ENCODE measurements at places on chromosomes 16 and 17.
A peak's percentile ranks its signal among the peaks of the same experiment; 100 is the strongest.

GRCh38 chr17:15273141-15273793, 8.1 kb upstream of the PMP22 start:
- DNase-seq, result peak; percentile 99

GRCh38 chr17:75877752-75878173, 618 bp downstream of the TRIM47 start:
- peak; percentile 73 for DNase-seq

GRCh38 chr17:8408371-8408770, 10.7 kb upstream of the RNF222 start:
- DNase-seq, result no peak

DNA sequence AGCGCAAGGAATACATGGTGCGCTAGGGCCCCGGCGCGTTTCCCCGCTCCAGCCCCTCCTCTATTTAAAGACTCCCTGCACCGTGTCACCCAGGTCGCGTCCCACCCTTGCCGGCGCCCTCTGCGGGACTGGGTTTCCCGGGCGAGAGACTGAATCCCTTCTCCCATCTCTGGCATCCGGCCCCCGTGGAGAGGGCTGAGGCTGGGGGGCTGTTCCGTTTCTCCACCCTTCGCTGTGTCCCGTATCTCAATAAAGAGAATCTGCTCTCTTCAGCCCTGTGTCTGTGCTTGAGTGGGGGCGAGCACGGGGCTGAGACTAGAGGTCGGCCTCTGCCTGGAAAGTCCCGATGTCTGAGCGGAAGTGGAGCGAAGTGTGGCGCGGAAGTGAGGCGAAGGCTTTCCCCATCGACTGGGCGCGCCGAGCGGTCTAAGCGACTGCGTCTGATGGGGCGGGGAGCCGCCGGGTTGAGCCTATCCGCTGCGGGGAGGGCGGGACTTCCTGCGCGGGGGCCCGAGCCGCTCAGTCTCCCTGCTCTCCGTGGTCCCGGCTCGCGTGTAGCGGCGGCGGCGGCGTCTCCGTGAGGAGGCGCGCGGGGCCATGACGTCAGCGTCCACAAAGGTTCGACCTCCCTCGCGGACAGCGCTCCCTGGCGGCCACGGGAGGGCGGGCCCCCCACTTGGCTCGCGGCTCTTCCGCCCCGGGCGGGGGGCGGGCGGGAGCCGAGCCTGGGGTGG, 2.0 kb downstream of the RNASEK start:
- peak; percentile 98 for DNase-seq

DNA sequence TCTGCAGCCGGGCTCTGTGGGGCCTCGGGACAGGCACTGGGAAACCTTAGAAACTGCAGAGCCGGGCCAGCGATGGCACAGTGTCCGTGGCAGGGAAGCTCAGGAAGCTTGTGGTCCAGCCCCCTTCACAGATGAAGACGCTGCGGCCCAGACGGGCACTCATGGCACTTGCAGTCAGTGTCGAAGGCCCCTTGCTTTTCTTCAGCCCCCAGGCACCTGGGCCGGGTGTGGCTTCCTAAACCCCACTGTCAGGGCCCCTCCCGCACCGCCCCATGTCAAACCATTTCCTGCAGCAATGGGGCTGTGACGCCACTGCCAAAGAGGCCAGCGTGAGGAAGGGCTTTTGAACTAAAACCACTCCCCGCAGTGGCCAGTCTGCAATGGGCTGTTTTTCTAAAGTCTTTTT, 164.0 kb downstream of the LAT start:
- no peak for DNase-seq

GRCh38 chr17:45787044-45787443, 2.9 kb downstream of the CRHR1 start:
- DNase-seq, result no peak

DNA sequence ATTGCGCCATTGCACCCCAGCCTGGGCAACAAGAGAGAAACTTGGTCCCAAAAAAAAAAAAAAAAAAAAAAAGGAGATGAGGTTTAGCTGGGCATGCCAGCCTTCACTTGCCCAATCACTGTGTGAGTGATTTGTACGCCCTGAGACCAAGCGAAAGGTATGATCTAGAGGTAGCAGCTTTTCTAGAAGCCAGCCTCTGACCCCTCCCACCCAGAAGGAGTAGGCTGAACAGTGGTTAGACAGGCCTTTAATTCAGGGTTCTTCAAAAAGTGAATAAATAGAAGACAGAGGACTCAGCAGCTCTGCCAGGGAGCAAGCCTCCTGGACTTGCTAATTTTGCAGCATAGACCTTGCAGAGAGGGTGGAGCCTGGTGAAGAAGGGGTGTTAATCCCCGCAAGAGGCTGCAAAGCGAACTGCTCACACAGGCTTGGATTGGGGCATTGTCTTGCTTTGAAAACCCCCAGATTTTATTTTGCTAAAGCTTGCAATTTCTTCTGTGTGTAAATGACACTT, 7.1 kb upstream of the CYTH1 start:
- no peak for DNase-seq

DNA sequence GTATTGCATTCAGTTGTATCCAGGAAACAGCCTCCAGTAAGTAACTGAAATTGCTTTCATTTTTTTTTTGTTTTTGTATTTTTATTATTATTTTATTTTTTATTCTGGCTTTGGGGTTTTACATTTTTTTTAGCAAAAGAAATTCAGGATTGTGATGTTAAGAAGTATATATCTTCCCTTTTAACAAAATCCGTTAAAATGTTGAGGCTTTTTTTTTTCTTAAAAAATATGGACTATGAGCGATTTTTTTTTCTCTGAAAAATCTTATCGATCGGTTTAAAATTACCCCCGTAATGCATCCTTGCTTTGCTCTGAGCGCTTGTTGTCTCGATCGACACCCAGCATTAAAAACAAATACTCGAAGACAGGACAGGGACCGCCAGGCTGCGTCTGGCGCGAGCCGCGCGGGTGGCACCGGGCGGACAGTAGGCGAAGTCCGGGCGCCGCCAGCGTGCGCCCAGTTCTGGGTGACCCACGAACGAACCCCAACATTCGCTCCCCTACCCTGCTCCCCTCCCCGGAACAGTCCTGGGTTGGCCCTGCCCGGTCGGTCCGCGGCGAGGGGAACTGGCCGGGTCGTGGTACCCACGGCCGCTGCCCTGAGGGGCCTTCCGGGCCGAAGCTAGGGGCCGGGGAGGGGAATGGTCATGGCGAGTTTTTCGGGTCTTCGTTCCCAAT, 482 bp downstream of the BAHCC1 start:
- no peak for DNase-seq

GRCh38 chr16:30122604-30123160, 338 bp downstream of the MAPK3 start:
- DNase-seq, result no peak

GRCh38 chr16:56997264-56997663, 7.9 kb downstream of the NLRC5 start:
- no peak for DNase-seq

DNA sequence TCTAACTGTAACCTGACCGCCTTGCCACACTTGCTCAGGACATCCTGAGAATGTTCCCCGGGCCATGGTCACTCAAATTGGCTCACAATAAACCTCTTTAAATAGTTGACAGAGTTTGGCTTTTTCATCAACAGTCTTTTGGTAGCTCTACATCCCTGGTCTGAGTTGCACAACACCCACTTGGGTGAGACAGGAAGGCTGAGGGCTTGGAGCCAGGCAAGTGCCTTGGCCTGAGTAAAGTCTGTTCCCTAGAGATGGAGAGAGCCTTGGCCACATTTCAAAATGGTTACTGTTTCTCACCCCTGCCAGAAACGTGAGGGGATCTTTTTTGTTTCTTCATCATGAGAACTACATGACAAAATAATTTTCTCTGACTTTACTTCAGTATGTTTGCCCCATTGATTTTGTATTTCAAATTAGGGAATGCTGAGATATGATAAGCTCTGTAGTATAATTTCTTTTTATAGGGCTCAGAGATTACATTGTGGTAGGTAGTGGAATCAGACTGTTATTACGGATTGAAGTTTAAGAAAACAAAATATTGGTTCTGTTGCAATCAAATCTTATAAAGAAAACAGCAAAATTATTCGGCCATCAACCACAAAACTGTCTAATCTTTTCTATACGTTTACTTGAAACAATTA, 53.9 kb upstream of the NETO2 start:
- peak; percentile 27 for DNase-seq

DNA sequence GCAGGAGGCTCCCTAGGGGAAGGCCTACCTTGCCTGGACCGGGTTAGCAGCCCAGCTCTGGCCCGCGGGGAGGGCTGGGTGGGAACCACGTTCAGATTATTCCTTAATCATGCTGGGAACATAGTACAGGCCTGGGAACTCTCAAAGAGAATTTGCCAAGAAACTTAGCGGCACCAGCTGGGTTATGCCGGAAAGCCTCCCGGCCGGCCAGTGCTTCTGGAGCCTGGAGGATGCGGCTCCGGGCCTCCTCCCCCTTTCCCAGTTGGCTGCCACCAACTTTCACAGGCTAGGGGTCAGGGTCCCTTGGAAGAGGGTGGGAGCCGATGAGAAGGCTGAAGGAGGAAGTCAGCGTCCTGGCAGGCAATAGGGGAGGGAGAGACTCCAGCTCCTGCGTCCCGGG, 10.8 kb downstream of the NGFR start:
- no peak for DNase-seq

DNA sequence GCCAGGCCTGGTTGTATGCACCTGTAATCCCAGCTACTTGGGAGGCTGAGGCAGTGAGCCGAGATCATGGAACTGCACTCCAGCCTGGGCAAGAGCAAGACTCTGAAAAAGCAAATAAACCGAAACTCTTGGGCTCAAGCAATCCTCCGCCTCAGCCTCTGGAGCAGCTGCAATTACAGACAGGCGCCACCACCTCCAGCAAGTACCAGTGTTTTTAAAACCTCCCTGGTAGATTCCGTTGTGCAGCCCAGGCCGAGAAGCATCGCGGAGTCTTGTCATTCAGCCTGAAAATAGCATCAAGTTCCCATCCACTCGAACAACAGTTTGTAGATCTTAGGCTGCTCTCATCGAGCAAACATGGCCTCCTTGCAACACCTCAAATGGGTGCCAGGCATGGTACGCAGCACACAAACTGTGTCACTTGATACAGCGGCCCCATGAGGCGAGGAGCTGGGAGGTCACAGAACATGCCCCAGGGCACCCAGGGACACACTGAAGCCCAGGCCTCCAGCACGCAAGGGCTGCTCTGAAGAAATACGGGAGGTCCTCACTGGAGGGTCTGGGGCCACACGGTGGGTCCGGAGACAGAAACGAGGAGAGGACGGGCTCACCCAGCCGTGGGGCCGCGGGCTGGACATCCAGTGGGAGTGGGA, 18.1 kb downstream of the TMC6 start:
- DNase-seq, result no peak

GRCh38 chr16:82011199-82011641, at the start of gene SDR42E1:
Gene SDR42E1, minus strand, starts transcription at chr16:82011470. Its CDS starts 10,612 bp downstream, at chr16:82000858.
- DNase-seq, result no peak

- DNase-seq, result no peak
Observed at GRCh38 chr16:72646615-72647014, 401.3 kb downstream of the ZFHX3 start.

DNA sequence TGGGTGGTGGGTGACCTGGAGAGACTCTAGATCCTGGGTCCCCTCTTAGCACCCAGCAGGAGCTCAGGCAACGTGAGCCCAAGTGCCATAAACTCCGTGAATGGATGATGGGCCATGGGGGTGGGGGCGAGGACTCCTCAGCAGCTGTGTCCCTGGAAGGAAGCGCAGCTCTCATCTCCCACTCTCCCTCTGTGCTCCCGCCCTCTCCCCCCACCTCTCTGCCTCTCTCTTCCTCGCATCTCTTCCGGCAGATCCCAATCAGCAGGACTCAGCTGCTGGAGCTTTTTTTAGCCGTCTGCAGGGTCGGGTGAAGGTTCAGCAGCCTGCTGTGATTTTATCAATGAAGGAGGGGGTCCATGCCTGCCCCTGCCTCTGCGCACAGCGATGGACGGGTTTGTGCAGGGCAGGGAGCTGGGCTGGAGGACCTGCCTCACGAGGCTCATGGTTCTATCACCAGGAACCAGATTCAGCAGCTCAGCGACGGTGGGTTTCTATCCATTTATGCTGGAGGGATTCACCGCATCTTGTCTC, 8.3 kb downstream of the CCR7 start:
- DNase-seq, result no peak

GRCh38 chr16:22664561-22664997, 149.4 kb upstream of the HS3ST2 start:
- DNase-seq, result no peak

GRCh38 chr16:84357191-84357651, 11.1 kb upstream of the ATP2C2 start:
- DNase-seq, result peak; percentile 28

Measured in EH (cell line).